Epithelial cell of proximal tubule (primary cell): ENCODE measurements at places on chromosomes 4 and X.
A peak's percentile ranks its signal among the peaks of the same experiment; 100 is the strongest.

DNA sequence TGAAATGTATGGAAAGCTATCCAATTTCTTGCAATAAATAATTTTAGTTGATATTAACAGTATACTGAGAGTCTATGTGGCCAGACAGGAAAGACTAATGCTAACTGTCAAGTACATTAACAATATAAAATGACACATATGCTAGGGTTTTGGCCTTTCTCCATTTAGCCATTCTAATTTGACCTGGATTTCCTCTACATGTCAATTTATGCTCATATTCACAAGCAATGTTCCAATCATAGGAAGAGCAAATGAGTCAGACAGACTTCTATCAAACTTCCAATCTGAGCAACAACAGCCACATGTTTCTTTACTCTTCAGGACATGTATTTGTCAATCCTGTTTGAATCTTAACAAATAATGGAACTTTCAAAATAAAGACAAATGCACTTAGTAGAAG, 53.6 kb downstream of the CORIN start:
- DNase-seq, result no peak

DNA sequence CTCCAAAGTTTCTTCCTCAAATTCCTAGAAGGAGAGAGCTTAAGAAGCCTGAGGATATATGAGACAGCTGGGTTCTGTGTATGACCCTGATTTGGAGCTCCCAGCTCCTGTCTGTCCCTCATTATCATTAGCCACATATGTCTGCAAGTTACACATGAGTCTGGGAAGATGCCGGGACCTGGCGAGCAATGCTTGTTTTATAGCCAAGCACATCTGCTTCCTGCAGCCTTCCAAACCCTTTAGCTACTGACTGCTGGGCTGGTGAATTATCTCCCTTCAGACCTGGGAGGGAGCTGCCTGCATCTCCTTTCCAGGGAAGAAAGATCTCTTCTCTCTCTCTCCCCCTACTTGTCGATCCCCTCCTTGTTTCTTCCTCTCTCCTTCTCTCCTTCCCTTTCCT, 556.7 kb upstream of the BOD1L1 start:
- no peak for DNase-seq

DNA sequence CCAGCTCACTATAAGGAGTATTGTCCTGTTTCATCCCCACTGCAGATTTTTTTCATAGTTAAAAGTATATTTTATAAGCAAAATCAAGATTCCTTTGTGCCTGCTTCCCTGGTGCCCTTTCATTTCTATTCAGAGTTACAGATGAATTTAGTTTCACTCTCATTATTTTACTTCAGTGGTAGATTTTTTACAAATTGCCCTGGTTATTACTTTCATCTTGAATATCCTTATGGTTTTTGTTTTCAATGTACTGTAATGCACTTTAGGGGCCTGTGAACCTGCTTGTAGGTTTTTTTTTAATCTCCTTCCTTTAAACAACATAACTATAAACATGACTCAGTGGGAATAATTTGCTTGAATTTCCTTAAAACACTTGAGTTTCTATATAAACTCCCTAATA, 126.8 kb downstream of the GPR143 start:
- DNase-seq, result no peak

- DNase-seq, result no peak
These were observed 33.4 kb downstream of the RUFY3 start for GRCh38 chr4:70754990-70755688.

DNA sequence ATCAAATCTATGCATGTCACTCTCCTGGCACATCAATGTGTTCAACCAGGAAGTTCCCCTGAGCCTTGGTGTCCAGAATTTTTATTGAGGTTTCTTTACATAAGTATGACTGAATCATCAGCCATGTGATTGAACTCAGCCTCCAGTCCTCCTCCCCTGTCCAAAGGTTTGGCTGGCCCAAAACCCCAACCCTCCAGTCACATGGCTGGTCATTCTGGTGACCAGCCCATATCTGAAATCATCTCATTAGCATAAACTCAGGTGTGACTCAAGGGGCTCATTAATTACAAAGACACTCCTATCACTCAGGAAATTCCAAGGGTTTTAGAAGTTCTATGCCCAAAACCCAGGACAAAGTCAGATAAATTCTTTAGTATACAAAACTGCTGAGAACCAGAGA, 20.6 kb upstream of the SUPT20HL2 start:
- DNase-seq, result no peak

- no peak for DNase-seq
These were observed 144.9 kb downstream of the POLA1 start for GRCh38 chrX:24838629-24839028.

GRCh38 chr4:73193155-73193554, 65.4 kb downstream of the ANKRD17 start:
- DNase-seq, result no peak

- DNase-seq, result no peak
These were observed 100.8 kb downstream of the RPA4 start for GRCh38 chrX:96984538-96984937.

DNA sequence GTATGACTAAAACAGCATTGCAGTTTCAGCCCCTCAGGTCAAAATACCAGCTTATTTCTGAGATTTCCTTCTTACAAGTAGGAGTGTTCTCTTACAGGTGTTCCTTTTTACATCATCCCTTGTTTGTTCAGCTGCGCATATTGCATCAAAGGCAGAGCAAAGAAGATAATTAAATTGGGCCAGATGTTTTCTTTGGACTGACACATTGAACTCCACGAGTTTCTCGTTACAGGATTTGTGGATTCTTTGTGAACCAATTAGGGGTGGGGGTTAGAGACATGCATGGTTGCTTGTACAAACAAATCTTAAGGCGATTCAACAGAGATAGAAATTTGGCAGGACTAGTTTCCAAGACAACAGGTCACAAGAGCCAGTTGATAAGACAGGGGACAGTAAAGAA, 95.7 kb downstream of the SPANXN4 start:
- DNase-seq, result no peak

GRCh38 chrX:13791559-13791958, 25.3 kb downstream of the GPM6B start:
- no peak for DNase-seq

DNA sequence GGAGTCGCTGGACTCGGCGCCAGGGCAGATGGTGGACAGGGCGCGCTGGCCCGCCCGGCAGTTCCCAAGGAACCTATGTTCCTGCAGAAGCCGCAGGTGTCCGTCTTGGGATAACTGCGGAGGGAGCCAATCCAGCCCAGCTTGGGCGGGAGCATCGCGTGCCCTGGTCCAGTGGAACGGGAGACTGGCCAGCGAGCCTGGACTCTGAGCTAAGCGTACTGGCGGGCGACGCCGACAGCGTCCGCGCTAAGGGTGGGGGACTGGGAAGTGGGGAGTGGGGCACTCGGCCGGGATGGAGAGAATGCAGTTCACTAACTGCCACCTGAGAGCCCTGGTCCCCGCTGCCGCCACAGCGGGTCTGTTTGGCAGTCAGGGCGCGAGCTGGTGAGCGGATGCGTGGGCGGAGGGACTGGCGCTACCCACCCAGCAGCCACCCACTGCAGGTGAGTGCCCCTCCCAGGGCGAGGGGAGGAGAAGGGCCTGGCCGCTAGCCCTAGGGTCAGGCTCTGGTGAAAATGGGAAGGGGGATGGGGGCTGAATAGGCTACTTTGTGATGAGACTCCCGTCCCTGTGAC, 1.3 kb upstream of the MAMLD1 start:
- no peak for DNase-seq

- DNase-seq, result no peak
These were observed 87.7 kb upstream of the STS start for GRCh38 chrX:7059859-7060258.

DNA sequence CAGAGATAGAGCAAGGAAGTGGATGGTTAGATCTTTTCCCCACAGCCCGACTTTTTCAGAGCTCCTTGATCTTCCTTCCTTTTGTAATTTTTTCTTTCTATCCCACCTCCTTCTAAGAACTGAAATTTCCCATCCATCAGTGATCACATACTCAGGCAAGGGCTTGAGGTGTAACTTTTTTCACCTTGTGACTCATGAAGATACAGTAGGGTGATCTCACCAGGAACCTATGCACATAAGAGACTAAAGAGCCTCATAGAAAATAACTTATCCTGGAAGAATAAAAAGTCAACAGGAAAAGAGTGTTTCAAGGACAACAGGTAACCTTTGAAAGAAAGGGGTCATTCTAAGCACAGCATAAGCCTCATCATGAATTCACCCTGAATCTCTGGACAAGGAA, 131.2 kb upstream of the HCCS start:
- peak; percentile 2 for DNase-seq

- no peak for DNase-seq
These were observed 26.1 kb downstream of the RBM46 start for GRCh38 chr4:154807042-154807630.
